Left ventricle myocardium superior (tissue), 1 donor: ENCODE measurements at places on chromosomes 1 and 21. TPM values are rescaled to one million over a fixed set of nuclear protein-coding genes. Genes with fewer than 3 reads are reported as not detected.

DNA sequence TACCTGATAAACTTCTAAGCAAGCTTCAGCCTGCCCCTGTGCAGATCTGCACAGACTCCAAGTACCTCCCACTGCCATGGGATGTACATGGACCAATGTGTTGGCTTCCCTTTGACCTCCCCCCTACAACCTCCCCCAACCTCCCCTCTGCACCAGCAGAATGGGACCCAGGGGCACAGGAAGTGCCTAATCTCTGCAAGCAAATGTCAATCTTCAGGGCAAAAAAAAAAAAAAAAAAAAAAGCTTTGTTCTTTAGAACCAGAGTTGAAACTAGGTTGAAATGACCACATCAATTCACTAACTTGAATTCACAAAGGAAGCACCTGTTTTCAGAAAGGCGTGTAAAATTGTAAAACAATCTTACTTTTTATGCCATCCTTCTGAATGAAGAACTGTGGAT lies 53.9 kb upstream of the TIAM1 start:
- no peak for DNase-seq

GRCh38 chr1:175204330-175204729 lies 11.8 kb upstream of the KIAA0040 start:
- no peak for DNase-seq

- no peak for DNase-seq
Measured at GRCh38 chr1:29412591-29412990, 176.3 kb downstream of the PTPRU start.

DNA sequence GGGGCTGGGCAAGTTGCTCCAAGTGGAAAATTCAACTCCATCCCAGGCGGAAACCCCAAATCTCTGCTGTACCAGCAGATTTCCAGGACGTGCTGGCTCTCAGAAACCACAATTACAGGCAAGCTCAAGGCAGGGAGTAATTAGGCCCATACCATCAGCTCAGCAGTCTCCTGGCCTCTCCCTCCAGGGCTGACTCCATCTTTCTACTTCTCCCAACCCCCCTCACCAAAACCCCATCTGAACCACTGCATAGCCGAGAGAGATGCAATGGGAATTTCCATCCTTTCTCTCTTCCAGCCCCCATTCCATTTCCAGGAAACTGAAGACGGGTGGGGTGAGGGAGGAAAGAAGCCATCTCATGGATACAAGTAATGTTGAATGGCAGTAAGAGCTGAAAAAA lies 41.2 kb downstream of the ARHGEF11 start:
- DNase-seq: no peak

- DNase-seq: no peak
Measured at GRCh38 chr1:218412171-218412570, 67.0 kb downstream of the TGFB2 start.

- DNase-seq: no peak
Measured at GRCh38 chr1:155648207-155649147, 38.5 kb downstream of the MSTO1 start.

DNA sequence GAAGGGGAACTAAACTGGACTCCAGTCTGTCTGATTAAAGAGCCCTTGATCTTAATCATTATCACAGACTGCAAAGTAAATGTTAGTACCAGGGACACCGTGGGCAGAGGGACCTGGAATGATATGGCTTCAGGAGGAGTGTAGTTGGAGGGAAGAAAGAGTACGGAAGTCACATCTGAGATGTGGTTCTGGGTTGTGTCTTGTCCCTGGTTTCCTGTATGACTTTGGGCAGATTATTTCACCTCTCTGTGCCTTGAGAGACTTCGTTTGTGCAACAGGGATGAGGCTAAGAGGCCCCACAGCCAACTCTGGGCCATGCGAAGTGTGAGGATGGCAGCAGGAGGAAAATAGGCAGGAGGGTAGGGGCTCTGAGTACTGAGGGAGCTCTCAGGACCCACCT lies 76.1 kb upstream of the SLC2A1 start:
- DNase-seq: no peak

- no peak for DNase-seq
Measured at GRCh38 chr1:81213279-81213678, 587.5 kb upstream of the ADGRL2 start.

DNA sequence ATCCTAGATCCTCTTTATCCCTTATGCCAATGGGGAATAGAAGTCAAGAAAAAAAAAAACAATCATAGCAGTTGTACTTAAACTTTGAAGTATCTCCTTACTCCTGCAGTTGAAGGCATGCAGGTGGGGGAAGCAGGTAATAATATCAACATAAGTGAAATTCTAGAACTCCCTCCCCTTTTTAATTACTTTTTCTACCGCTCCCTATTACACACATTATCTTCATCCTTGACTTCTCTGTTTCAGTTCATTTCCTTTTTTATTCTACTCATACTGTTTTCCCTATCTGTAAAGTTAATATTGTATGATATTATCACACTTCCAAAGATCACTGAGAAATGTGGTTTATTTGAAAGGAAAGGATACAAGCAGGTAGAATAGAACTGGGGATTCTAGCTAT lies 962.0 kb downstream of the PLA2G4A start:
- no peak for DNase-seq

DNA sequence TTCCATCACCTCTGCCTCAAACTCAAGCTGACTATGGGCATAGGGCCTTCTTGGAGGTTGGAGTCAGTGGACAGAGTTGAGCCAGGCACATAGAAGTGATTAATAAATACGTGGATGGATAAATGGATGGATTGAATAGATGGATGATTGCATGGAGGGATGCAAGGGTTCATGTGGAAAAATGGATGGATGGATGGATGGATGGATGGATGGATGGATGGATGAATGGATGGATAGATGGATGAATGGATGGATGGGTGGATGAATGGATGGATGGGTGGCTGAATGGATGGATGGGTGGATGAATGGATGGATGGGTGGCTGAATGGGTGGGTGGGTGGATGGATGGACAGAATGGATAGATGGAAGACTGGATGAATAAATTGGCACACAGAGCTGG lies 40.1 kb upstream of the ZBTB40 start:
- no peak for DNase-seq

GRCh38 chr1:17643861-17644703 lies 104.6 kb downstream of the ARHGEF10L start:
- no peak for DNase-seq

DNA sequence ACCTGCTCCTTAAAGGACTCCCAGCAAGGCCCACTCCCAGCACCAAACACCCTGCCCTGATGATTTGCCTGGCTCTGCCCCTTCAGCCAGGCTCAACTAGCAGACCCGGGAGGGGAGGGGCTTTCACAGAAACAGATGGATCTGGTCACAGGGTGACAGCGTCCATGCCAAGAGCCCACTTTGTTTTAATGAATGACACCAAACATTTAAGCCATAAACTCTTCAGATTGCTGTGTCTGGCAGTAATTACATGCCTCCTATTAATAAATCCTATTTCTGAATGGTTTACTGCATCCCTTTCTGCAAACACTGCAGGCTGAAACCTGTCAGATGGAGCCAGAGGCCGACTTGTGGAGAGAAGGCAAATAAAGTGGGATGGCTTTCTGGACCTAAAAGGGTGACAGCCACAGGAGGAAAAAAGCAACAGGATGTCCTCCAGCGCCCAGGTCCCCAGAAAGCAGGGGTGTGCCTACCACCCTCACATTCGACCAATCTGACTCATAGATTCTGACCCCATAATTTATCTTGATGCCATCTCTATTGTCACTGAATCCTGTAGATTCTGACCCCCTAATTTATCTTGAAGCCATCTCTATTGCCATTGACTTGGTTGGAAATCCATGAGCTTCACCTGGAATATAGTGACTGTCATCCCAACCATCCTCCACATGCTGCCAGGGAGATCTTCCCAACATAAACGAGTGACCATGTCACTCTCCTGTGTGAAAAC lies 200.9 kb downstream of the PLPP3 start:
- DNase-seq: no peak

- no peak for DNase-seq
Measured at GRCh38 chr1:14748151-14748550, 149.7 kb downstream of the KAZN start.

GRCh38 chr1:15836772-15837669 lies 10.5 kb upstream of the SPEN start:
- peak; percentile 64 for DNase-seq

DNA sequence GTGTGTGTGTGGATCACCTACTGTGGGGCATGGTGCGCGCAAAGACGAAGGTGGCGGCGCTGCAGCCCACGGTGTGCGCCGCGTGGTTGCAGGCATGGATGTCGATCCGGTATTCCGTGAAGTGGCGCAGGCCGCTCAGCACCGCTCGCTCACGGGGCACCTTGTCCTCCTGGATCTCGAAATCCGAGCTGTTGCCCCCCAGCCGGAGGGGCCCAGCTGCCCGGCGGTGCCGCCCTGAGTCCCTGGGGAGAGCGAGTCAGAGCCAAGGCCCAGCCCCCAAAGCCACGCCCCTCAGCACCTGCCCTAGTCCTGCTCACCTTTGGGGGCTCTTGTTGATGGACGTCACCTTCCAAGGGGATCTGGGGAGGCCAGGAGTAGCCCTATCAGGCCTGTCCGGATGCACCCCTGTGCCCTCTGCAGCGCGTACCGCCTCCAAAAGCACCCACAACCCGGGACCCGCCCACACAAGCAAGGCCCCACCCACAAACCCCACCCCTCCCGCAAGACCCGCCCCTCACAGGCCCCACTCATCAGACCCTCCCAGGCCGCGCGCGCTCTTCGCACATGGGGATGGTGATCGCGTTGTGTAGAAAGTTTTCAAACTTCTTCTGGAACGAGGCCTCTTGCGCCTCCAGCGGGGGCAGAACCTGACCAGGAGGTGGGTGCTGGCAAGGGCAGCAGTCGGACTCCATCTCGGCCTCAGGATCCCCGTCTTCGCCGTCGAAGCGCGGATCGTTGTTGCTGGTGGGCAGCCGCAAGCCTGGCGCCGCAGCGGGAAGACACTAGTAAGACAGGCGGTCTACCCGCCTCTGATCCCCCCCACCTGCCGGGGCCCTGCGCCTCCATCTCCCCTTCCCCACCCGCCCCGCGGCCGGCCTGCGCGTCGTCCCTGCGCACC lies 13.6 kb downstream of the INSRR start:
- DNase-seq: no peak

DNA sequence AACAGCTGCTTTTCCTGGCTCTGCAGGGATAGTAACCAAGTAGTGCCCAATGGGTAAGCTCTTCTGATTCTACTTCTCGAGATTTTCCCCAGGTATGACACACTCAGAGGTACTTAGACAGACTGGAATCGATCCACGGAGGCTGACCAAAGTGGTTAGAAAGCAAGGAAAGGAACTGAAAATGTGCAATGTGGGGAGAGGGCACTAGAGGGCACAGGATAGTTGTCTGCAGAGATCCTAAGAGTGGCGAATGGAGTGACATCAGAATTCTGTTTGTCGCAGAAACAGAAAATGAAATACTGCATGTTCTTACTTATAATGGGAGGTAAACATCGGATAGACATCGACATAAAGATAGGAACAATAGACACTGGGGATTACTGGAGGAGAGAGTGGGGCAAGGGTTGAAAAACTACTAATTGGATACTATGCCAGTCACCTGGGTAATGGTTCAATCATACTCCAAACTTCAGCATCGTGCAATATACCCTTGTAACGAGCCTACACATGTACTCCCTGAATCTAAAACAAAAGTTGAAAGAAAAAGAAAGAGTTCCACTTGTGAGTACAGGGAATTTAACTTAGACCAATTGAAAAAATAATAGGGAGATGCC lies 23.3 kb downstream of the CYP2J2 start:
- DNase-seq: no peak

GRCh38 chr1:78297836-78298235 lies 192.9 kb upstream of the PTGFR start:
- no peak for DNase-seq

- DNase-seq: no peak
Measured at GRCh38 chr1:195608883-195609282, 999.4 kb downstream of the KCNT2 start.

GRCh38 chr1:41486371-41487125 lies 2.1 kb upstream of the EDN2 start:
- DNase-seq: no peak

DNA sequence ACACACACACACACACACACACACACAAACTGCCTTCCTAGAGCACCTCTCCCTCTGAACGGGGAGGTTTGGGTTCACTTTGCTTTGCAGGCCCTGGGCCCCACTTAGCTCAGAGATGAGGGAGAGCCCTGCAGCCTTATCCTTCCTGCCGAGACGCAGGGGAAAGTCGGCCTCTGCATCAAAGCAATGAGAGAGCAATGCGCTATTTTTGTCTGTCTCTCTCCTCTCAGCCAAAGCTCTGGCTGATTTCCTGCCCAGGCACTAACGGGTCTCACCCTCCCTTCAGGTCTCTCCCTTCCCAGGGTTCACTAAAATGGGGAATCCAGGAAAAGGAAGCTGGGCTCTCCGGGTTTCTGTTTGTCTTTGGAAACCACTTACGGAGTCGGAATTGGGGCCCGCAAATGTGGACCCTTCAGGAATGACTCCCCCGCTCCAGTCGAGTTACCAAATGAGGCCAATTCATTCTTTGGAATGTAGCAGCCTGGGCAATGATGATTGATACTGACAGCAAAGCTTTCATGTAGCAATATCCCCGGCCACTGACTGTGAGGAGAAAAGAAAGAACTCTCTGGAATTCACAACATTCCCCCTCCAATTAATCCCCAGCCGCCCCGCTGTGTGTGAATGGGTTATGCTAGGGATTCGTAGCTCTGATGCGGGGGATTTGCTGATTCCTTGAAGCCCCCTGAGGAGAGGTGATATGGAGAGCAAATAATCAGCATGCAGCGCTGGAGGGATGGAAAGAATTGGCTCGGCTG lies 61.5 kb upstream of the WLS start:
- peak; percentile 48 for DNase-seq

- no peak for DNase-seq
Measured at GRCh38 chr1:178580096-178580495, 67.2 kb downstream of the TEX35 start.

GRCh38 chr1:184036517-184036949 lies 995 bp downstream of the COLGALT2 start:
- peak; percentile 72 for DNase-seq

- no peak for DNase-seq
Measured at GRCh38 chr1:23249787-23250454, 32.6 kb upstream of the HTR1D start.

GRCh38 chr1:111030590-111030989 lies 66.9 kb upstream of the LRIF1 start:
- no peak for DNase-seq

GRCh38 chr21:34684174-34684876 lies 15.5 kb downstream of the CLIC6 start:
- DNase-seq: no peak

DNA sequence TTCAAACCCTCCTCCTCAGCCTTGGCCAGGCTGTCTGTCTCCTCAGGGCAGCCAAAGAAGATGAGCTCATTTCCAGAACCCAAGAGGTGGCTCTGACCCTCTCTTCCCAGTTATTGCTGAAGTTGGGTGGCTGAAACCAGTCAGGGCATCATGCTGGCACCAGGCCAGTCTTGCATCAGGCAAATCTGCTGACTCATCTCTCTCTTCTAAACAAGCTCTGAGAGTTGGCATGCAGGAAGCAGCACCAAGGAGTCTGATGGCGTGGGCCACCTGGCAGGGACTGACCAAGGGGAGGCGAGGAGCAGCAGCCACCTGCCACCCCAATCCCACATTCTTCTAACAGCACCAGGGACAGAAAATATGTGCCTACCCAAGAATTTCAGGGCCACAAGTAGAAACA lies 104.8 kb upstream of the ATP1A1 start:
- DNase-seq: peak; percentile 53

AKR7A3 gene
- total RNA-seq: 0.20 TPM

PADI3 gene
- not detected for total RNA-seq

GPR61 gene
- total RNA-seq: 0.07 TPM

KDM1A gene
- total RNA-seq: 35.0 TPM

MAP3K21 gene
- total RNA-seq: 0.50 TPM

NPHS2 gene
- total RNA-seq: not detected

OR10J1 gene
- not detected for total RNA-seq

CCDC28B gene
- 33.2 TPM for total RNA-seq

DNM3 gene
- 2.3 TPM for total RNA-seq

GJB5 gene
- not detected for total RNA-seq

SEC16B gene
- total RNA-seq: 1.8 TPM

FOXD3 gene
- 0.32 TPM for total RNA-seq

LGALS8 gene
- total RNA-seq: 86.0 TPM
